DND-41 (cell line): ENCODE measurements at places on chromosomes 1 and 21.
A peak's percentile ranks its signal among the peaks of the same experiment; 100 is the strongest.

GRCh38 chr1:53304527-53304926 is 23.3 kb downstream of the LRP8 start:
- no peaks in the 10 kb centered on the region for H3K27me3 ChIP-seq
- H3K27ac ChIP-seq: no peak overlapping the region
- no peak overlapping the region for H3K4me3 ChIP-seq
- no peak for DNase-seq

DNA sequence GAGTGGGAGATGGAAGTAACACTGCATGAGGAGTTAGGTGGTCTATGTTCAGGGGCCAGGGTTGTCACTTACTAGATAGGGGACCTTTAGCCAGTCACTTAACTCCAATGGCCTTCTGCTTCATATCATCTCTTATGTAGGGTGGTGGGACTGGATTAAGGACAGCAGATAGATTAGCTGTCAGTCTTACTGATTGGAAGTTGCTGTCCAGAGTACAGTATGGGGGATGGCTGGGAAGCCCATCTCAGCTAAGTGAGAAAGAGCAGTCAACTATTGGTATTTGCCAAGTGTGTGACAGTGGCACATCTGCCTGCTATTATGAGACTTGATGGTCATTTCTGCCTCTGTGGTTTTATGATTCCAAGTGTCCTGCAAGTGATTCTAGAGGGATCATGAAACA is 130.9 kb downstream of the FGGY start:
- 0 out of 2 replicates have a peak, but pooled peaks cover 10% of the 10 kb centered on the region for H3K4me1 ChIP-seq
- H3K27ac ChIP-seq: no peak overlapping the region
- no peak for DNase-seq
- H3K36me3 ChIP-seq: no peaks in the 10 kb centered on the region
- no peaks in the 10 kb centered on the region for H3K27me3 ChIP-seq

- no peak overlapping the region for H3K4me3 ChIP-seq
- no peaks in the 10 kb centered on the region for H3K27me3 ChIP-seq
- no peak overlapping the region for H3K27ac ChIP-seq
- H3K36me3 ChIP-seq: no peaks in the 10 kb centered on the region
- no peak for DNase-seq
Observed at GRCh38 chr1:209154912-209155311, 428.6 kb upstream of the CAMK1G start.

- no peak for DNase-seq
- no peak overlapping the region for H3K4me3 ChIP-seq
- no peak overlapping the region for H3K27ac ChIP-seq
Observed at GRCh38 chr1:180151508-180151907, 3.2 kb upstream of the QSOX1 start.

GRCh38 chr1:84972377-84972987 is 24.4 kb downstream of the MCOLN2 start:
- no peak overlapping the region for H3K27ac ChIP-seq
- no peaks in the 10 kb centered on the region for H3K4me1 ChIP-seq
- no peaks in the 10 kb centered on the region for H3K36me3 ChIP-seq
- H3K27me3 ChIP-seq: no peaks in the 10 kb centered on the region
- no peak overlapping the region for H3K4me3 ChIP-seq

DNA sequence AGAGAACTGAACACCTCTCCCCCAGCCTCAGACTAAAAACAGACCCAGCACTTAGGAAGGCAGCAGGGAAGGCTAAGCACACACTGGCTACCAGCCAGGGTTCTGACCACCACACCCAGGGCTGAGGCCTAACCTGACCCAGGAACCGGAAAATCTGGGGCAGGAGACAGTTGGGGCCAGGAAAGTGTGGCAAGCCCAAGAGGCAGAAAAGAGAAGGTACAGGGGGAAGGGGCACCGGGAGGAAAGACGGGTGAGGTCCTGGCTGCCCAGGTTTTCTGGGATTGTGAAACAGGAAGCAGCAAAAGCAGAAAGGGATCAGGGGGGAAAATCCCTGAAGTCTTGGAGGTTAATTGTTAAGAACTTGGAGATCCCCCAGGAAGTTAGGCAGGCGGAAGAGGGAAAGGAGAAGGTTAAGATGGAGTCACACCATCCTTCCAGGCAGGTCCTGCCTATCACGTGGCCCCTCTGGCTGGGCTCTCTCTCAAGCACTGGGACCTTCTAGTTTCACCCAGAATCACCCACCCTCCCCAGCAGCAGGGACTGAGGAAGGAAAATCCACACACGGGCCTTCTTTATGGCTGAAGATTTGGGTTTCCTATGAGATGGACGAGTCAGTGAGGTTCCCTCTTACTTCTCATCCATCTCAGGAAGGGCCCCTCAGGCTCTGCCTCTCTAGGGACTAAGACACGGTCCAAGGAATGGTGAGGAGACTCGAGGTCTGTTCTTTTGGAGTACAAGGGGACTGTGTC is 2.6 kb downstream of the HDGF start:
- H3K27ac ChIP-seq: peak overlapping the region; percentile 93
- no peak for DNase-seq
